Activated effector memory CD4-positive, alpha-beta T cell treated with Interleukin-2 at 50 U/mL for 16 hours (primary cell): ENCODE measurements at places on chromosomes 16 and 17.
A peak's percentile ranks its signal among the peaks of the same experiment; 100 is the strongest.

DNA sequence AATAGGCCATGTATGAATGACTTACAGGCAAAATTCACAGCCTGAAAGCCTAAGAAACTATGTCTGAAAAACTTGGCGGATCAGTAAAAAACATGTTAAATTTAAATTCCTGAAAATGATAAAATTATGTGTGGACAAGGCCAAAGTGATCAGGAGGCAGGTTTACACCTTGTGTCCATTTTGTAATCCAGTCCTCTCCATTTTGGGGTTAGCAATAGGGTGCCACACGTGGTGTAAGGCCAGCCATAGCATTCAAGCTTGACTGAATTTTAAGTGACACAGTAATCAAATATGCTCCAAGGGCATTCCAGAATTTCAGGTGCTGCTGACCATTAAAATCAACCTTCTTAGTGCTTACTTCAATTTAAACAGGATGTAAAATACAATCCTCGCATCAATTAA is 2.7 kb downstream of the RNF43 start:
- DNase-seq = no peak

DNA sequence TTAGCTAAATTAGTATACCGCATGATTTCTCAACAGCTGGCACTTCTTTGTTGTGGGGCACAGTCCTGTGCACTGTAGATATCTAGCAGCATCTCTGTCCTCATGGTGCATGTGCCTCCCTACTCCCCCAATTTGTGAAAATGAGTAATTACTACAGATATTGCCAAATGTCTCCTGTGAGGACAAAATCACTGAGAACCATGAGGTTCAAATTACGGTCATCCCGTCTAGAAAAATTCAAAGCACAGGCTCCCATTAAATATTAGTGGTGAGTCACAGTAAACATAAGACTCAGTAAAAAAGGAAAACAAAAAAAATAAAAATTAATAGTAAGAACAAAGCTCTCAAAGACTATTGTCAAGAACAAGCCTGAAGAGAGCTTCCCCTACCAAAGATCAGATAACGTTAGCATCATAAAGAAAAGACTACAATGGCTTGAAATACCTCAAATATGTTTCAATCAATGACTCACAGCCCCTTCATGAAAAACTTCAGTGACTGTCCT is 57.8 kb downstream of the STH start:
- no peak for DNase-seq

- peak; percentile 65 for DNase-seq
These were observed 70.8 kb downstream of the ABR start for GRCh38 chr17:1108765-1109605.

GRCh38 chr17:77446940-77447634 is 306.3 kb downstream of the SEC14L1 start:
- no peak for DNase-seq

GRCh38 chr17:72614871-72615626 is 477.4 kb downstream of the SLC39A11 start:
- no peak for DNase-seq

GRCh38 chr17:31510308-31511194 is 119.1 kb downstream of the RAB11FIP4 start:
- no peak for DNase-seq

GRCh38 chr16:82360024-82360783 is 190.2 kb upstream of the MPHOSPH6 start:
- no peak for DNase-seq

DNA sequence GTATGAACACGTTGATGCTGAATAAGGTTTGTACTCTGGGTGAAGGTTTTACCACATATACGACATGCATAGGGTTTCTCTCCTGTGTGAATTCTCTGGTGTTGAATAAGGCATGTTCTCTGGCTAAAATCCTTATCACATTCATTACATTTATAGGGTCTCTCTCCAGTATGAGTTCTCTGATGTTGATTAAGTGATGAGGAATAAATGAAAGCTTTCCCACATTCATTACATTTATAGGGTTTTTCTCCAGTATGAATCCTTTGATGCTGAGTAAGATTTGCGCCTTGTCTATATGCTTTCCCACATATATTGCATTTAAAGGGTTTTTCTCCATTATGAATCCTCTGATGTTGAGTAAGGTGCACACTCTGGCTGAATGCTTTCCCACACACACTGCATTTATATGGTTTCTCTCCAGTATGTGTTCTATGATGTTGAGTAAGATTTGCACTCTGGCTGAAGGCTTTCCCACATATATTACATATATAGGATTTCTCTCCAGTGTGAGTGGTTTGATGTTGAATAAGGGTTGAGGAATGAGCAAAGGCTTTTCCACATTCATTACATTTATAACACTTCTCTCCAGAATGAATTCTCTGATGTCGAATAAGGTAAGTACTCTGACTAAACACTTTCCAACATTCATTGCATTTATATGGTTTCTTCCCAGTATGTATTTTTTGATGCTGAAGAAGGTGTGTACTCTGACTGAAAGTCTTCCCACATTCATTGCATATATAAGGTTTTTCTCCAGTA is 16.9 kb downstream of the ZNF287 start:
- DNase-seq = no peak

GRCh38 chr16:1030473-1030901 is 42.1 kb upstream of the SSTR5 start:
- no peak for DNase-seq
